ENCODE measurements at places on chromosomes 5 and 9.
A peak's percentile ranks its signal among the peaks of the same experiment; 100 is the strongest.

DNA sequence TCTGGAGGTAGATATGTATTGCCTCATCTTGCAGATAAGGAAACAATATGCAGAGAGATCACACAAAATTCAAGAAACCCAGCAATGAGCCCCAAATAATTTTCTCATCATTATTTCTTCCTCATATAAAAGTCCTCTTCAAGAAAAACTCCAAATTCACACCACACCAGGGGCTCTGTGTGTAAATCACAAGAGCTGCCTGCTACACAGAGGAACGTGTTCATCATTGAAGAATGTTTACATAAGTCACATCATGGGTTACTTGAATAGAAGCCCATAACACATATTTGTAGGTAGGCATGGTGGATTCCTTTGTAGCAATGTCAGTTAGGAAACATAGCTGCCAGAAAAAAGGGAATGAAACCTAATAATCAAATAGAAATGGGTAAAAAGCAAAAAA, 308.1 kb upstream of the TLE4 start:
- no peak for DNase-seq

DNA sequence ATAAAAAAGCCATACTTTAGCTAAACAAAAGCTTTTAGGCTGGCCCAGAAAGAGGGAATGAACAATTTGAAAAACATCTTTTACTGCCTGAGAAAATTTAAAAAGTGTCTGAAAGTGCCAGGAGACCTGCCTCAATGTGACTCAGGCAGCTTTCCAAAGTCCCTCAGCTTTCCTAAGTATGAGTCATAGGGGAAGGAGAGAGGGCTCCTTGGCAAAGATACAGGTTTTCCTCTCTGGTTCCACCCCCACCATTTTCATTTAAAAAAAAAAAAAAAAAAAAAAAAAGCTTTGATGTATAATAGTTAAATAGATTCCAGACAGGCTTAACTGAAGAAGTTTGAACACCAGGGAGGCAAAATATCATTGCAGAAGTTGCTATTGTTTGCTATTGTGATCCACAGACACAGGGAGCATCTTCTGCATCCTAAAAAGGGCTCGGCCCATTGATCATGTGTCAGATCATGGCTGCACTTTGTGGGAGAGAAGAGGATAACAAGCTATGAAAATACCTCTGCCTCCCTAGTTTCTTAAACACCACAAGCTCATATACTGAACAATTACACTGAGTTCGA, 71.5 kb downstream of the MRPS27 start:
- peak; percentile 75 for DNase-seq

DNA sequence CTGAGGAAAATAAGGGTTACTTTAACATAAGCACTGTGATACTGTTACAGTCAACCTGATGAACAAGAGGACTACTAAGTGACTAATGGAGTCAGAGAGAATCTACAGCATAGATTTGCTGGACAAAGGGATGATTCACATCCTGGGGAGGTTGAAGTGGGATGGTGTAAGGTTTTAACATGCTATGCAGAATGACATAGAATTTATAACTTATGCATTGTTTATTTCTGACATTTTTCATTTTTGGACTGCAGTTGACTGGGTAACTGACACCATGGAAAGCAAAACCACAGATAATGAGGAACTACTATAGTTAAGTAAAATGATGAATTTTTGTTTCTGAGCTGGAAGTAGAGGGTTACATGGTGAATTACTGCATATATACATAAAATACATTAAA, 389.2 kb downstream of the MAT2B start:
- DNase-seq = peak; percentile 70

- no peak for DNase-seq
Measured at GRCh38 chr5:36214436-36214835, 27.3 kb downstream of the NADK2 start.

DNA sequence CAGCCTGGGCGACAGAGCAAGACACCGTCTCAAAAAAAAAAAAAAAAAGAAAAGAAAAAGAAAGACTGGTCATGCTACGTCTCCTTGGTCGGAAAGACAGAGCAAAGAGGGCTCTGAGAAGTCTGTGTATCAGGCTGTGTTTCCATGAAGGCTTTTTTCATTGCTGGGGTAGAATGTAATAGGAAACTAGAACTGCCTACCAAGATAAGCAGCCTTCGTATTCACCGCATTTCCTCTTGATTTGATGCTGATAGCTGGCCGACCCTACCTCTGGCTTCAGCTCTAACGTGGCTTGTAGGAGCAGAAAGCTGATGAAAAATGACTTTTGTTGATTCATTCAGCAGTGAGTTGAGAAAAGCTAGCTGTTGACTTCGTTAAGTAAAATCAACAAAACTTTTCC, 17.4 kb downstream of the SLC1A3 start:
- DNase-seq = no peak

DNA sequence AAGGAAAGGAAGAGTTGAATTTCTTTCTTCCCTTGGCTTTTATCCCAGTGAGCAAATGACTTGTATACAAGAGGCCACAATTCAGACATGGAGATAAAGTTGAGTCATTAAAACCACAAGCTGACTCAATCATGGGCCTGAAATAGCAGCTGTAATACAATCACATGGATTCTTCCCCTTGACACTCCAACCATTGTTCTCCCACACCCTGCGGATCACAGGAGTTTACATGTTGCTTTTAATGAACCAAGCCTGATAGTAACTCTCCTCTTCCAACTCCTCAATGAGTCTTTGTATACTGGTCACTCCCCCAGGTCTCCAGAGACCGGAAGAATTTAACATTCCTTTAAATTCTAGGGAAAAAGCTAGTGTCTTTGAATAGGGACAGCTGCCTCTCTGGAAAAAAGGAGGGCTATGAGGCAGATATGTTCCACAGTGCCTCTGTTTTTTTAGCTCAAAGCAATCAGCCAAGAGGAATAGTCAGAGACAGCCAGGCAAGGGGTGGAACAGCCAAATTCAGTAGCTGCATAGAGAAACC, 32.4 kb downstream of the PCDHGC5 start:
- peak; percentile 92 for DNase-seq
